Cardiac muscle cell (in vitro differentiated cells and primary cell): ENCODE measurements at places on chromosomes 5 and 9. TPM values are rescaled to one million over a fixed set of nuclear protein-coding genes. Genes with fewer than 3 reads are reported as not detected.

Gene SPATA31D4
- not detected in 2 replicates for total RNA-seq

Gene BTNL3
- total RNA-seq, result not detected in 2 replicates

Gene SNAPC4
- total RNA-seq, result 9.6 and 12.7 TPM in 2 replicates

- no peak for DNase-seq
Measured at GRCh38 chr9:95031711-95032461, 285.6 kb downstream of the FANCC start.

GRCh38 chr5:132050661-132051552 is 9.5 kb upstream of the IL3 start:
- no peak for DNase-seq

DNA sequence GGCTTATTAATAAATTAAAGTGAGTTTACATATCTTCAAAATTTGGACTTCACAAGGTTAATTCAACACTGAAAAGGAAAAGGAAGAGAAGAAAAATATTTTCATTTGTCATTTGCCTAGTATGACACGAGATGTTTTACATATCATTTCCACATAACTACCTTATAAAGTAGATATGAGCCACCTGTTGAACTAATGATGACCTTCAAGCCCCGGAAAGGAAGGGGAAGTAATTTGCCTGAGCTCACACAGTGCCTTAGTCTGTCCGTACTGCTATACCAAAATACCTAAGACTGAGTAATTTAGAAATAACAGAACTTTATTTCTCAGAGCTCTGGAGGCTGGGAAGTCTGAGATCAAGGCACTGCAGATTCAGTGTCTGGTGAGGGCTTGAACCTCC is 17.9 kb downstream of the CMYA5 start:
- DNase-seq, result no peak

DNA sequence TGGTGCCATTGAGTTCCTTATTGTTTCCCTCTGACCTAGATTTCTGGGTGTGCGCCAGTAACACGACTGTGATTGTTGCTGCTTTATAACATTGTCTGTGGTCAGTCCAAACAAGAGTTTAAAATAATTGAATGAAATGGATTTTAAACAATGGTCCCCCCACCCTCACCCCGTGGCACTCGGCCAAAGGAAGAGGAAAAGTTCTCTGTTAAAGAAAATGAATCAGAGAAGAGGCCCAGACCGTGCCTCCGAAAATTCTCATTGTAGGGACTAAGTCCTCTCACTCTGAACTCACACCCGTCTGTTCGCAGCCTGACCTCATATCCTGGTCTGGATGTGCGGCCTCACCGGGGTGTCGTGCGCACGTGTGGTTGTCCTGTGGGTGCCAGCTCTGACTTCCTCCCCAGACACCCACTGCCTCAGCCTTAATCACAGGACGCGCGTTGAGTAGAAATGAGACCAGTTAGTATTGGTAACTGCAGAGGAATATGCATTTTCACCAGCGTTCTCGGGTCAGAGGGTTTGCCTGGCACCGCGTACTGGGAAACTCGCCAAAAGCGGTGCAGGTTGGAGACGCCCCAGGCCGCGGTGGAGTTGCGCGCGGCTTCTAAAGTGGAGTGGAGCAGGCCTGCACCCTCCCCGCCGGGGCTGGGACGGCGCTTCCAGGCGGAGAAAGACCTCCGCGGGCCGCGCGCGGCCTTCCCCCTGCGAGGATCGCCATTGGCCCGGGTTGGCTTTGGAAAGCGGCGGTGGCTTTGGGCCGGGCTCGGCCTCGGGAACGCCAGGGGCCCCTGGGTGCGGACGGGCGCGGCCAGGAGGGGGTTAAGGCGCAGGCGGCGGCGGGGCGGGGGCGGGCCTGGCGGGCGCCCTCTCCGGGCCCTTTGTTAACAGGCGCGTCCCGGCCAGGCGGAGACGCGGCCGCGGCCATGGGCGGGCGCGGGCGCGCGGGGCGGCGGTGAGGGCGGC is at the start of gene ABL1:
Gene ABL1, plus strand, starts transcription at position 884 of the 966 bp plus-strand sequence. CDS start 193 bp downstream, outside the sequence.
- DNase-seq, result peak; percentile 82

GRCh38 chr5:139698490-139699146 is 50.5 kb downstream of the CXXC5 start:
- peak; percentile 80 for DNase-seq

GRCh38 chr5:128412145-128412930 is 125.7 kb downstream of the FBN2 start:
- no peak for DNase-seq

Gene NMUR2
- total RNA-seq, result not detected in 2 replicates

GRCh38 chr9:70566751-70567150 is 152.3 kb upstream of the KLF9 start:
- DNase-seq, result no peak

Gene PCDHB13
- total RNA-seq, result 7.8 and 8.4 TPM in 2 replicates
